Stimulated activated CD4-positive, alpha-beta T cell treated with anti-CD3 and anti-CD28 coated beads, Interleukin-15, amount 100 ng/mL, for 1 hour (primary cell): ENCODE measurements at places on chromosomes 2 and 18.

DNA sequence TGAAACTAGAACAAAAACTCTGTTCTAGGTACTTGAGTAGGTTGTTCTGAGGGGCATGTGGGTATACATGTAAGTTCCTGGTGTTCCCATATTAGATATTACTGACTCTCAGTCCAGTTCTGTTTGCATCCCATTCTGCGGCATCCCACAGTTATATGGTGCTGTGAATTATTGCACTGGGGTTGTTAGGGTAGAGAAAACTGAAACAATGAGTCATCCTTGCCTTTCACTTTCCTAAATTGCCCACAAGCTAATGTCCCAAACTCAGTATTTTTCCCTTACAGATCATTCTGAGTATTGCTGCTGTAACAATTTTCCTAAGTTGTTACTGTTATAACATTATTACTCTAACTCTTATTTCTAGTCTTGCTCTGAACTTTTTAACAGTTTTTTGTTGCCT, 3.0 kb downstream of the WDR75 start:
- no peak for DNase-seq

- no peak for DNase-seq
These were observed 72.8 kb downstream of the EDAR start for GRCh38 chr2:108916122-108916795.

DNA sequence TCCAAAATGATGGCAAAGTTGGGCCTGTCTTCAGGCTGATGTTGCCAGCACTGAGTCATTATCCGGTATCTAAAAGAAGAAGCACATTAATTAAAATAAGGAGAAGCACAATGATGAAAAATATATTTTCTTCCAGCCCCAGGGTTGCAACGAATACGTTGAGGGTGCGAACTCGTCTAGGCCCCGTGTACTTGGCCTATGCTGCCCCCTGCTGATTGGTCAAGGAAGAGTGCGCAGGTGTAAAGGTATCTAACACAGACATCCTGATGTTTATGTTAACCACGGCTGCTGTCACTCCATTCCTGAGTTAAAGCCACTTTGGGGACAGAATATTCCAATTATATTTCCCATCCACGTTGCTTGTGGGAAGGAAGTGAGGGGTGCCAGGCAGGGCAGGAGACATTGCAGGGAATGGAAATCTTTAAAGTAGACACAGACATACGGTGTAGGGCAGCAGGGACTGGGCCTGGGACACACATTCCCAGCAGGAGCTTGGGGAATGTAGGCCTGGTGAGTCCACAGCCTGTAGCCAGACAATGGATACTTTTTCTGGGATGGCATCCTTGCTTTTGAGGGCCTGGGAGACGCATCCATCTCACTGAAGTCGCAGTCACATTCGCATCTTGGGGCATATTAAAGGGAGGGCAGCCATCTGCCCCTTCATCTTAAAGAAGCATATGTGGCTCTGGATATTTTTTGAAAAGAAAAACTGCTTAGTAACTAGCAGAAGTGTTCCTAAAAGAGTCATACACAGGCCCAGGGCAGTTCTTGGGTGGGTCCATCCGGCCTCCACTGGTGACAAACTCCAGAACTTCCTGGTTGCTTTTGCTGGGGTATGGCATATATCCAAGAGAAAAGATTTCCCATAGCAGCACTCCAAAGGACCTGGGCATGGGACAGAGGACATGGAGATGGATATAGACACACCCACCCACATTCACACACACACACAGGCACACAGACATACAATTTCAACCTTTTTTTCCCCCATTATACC, 81.9 kb downstream of the CLIP4 start:
- DNase-seq = peak; percentile 58

- no peak for DNase-seq
These were observed 23.2 kb downstream of the PIAS2 start for GRCh38 chr18:46894124-46894523.

DNA sequence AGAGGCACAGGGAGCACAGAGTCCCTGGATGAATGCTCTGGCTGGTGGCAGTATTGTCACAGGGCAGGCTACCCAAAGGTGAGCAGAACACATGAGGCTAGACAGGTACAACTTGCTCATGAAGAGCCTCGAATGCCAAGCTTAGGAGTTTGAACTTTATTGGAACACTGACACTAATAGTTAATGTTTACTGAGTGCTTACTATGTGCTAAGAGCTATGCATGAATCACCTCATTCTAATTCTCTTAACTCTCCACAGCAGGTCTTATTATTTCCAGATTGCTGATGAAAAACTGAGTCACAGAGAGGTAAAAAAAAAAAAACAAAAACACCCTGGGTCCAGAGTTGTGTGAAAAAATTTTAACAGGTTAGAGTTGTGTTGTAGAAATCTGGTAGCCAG, 6.1 kb upstream of the EMX1 start:
- DNase-seq = no peak

- DNase-seq = no peak
These were observed 109.1 kb downstream of the MYCN start for GRCh38 chr2:16049406-16049805.

GRCh38 chr2:8525582-8526402, 156.1 kb upstream of the ID2 start:
- no peak for DNase-seq

DNA sequence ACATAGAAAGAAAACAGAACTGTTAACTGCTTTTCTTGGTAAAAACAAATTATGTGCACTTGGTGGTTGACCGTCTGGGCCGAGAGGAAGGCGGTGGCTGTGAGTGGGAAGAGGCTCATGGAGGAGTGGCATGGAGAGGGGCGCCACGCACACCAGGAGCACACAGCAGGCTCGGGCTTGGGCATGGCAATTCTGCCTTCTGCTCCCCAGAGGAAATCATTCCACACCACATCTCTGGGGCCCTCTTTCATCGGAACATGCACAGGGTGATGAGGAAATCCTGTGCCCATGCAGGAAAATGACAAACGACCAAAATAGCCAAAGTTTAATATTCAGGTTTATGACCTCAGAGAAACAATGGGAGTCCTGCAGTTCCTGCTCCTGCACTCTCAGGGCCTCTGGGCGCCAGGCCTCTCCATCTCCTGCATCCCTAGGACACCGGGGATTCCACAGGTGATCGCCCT, 26.4 kb downstream of the WDFY1 start:
- DNase-seq = no peak

DNA sequence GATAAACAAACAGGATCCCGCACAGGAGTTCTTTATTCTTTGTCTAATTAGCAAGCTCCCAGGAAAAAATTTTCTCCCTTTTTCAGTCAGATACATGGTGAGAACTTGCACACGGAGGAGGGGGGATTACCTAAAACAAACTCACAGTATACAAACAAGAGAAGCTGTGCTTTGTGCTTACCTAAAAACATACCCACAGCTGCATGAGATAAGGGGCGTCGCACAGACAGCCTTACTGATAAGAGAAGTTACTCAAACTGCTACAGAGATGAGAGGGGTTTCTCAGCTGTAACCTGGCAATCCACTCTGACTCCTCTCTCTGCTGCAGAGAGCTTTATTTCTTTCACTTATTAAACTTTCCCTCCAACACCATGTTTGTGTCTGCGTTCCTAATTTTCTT, 32.9 kb upstream of the ST3GAL5 start:
- no peak for DNase-seq

- DNase-seq = no peak
These were observed 136.9 kb downstream of the HDAC4 start for GRCh38 chr2:239263669-239264491.

DNA sequence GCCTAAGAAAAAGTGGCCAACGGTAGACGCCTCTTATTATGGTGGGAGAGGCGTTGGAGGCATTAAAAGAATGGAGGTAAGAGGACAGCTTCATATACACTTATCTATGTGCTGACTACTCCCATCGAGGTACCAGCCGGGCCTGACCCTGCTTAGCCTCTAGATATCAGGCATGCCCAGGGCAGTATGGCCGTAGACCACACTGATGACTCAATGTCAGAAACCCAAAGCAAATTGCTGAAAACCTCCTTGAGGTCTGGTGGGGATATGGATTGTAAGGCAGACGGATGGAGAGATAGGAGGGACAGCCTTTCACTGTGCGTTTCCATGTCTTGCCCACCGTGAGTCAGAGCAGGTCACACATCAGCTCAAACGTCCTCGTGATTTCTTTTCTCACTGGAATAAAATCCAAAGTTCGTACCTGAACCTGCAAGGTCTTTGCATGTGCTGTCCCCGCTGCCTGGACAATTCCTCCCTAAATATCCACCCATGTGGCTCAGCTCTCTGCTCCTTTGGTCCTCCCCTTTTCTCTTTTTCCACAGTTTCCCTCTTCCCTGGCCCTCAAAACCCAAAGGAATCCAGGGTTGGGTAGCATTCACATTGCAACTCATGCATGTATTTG, 168.9 kb downstream of the ANTXR1 start:
- no peak for DNase-seq

- DNase-seq = no peak
These were observed 194.4 kb upstream of the SPRED2 start for GRCh38 chr2:65626831-65627230.

GRCh38 chr18:40708726-40709125, 1246.3 kb upstream of the PIK3C3 start:
- no peak for DNase-seq

GRCh38 chr18:75070235-75070624, 138.7 kb downstream of the PTGR3 start:
- DNase-seq = no peak

- DNase-seq = no peak
These were observed at the start of gene AOX1 for GRCh38 chr2:200585730-200586643. Gene AOX1, plus strand, starts transcription at chr2:200586014. Its CDS starts 95 bp downstream, at chr2:200586109.

GRCh38 chr18:79102886-79103285, 33.7 kb downstream of the ATP9B start:
- no peak for DNase-seq

- no peak for DNase-seq
These were observed 106.4 kb downstream of the EXOC6B start for GRCh38 chr2:72719416-72719815.

- DNase-seq = no peak
These were observed 558 bp downstream of the FBXO41 start for GRCh38 chr2:73283545-73284295.

GRCh38 chr2:54836477-54836876, 113.0 kb downstream of the EML6 start:
- DNase-seq = no peak

GRCh38 chr2:13508671-13509070, 791.9 kb downstream of the TRIB2 start:
- DNase-seq = no peak

DNA sequence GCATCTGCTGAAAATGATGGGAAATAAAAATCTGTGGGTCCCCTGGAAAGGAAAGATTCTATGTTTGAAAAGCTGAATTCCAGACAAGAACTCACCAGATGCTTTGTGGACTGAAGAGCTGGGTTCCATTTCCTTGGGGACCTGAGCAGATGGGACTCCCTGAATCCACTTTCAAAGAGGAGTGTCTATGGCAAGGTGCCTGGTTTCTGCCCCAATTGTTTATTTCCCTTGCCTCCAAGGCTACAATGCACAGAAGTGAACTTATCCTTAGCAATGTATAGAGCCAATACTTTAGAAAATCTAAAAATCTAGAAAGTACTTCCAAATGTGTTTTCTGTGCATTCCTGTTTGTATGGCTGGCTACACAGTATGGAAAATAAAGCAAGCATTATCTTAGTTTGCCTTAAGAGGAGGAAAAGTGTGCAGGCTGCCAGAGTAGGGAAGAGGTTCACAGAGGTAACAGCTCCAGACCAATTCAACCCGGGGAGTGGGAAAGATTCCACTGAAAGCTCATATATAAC, 420.5 kb downstream of the NRXN1 start:
- DNase-seq = no peak

GRCh38 chr2:24828238-24828996, 35.2 kb downstream of the CENPO start:
- DNase-seq = no peak

- DNase-seq = no peak
These were observed 683 bp downstream of the GBX2 start for GRCh38 chr2:236167297-236168109.

GRCh38 chr2:81658227-81658626, 1353.7 kb upstream of the LRRTM1 start:
- DNase-seq = no peak

DNA sequence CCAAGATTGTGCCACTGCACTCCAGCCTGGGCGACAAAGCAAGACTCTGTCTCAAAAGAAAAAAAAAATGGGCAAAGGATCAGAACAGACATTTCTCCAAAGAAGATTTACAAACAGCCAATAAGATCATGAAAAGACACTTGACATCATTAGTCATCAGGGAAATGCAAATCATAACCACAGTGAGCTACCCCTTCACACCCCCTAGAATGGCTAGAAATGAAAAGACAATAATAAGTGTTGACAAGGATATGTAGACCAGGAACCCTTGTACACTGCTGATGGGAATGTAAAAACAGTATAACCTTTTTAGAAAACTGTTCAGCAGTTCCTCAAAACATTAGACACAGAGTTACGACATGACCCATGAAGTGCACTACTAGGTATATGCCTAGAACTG, 18.4 kb upstream of the MTERF4 start:
- DNase-seq = no peak
